ENCODE measurements at places on chromosomes 16 and 17.
A peak's percentile ranks its signal among the peaks of the same experiment; 100 is the strongest.

DNA sequence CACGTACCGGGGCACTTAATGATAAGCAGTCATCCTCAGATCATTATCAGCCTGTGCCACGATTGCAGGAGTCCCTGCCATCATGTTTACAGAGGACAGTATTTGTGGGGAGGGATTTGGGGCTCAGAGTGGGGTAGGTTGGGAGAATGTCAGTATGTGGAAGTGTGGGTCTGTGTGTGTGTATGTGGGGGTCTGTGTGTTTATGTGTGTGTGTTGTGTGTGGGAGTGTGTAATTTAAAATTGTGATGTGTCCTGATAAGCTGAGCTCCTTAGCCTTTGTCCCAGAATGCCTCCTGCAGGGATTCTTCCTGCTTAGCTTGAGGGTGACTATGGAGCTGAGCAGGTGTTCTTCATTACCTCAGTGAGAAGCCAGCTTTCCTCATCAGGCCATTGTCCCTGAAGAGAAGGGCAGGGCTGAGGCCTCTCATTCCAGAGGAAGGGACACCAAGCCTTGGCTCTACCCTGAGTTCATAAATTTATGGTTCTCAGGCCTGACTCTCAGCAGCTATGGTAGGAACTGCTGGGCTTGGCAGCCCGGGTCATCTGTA lies 13.5 kb upstream of the EFCAB13 start:
- no peak for DNase-seq

GRCh38 chr17:77359236-77359635 lies 218.5 kb downstream of the SEC14L1 start:
- DNase-seq: no peak

DNA sequence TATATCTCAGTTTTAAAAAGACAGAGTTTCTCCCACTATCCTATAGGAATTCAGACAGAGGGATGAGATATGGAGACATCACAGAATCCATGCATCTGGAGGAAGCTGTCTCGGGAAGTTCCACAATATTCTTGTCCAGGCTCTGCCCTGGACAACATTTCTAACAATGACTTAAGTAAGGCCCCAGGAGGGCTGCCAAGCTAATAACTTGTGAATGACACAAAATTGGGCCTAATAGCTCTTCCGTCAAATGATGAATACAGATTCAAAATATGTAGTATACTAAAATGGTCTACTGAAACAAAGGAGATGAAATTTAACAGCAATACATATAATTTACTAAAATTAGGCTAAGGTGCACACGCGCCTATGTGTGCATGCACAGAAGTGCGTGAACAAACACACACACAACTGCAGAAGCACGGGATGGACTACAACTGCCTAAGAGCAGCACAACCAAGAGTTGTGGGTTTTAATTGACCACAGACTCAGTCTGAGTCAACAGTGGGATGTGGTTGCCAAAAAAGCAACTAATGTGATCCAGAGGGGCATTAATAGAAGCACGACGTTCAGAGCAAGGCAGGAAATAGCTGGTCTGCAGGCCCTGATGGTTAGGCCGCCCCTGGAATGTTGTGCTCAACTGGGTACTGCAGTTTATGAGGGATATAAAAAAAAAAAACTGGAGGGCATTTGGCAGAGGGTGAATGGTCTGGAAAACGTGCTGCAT lies 26.3 kb upstream of the HS3ST2 start:
- peak; percentile 32 for DNase-seq

- DNase-seq: no peak
Measured at GRCh38 chr16:74051-74746, 1.8 kb upstream of the RHBDF1 start.

DNA sequence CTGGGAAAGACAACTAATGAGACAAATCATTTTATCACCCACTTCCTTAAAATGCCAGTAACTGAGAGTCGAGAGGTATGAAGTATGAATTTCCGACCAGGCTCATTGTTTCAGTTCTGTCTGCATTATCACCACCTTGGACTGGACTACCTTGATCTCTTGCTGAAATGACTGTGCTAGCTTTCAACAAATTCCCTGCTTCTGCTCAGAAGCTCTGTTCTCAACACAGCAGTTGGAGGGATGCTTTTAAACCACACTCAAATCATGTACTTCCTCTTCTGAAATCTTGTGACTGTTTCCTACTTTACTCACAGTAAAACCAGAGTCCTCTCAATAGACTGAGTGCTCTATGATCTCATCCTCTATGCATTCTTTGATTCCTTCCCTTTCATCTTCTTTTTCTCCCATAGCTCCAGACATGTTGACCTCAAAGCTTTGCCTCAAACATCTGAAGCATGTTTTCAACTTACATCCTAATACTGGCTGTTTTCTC lies 195.8 kb downstream of the KCNJ2 start:
- peak; percentile 75 for DNase-seq

DNA sequence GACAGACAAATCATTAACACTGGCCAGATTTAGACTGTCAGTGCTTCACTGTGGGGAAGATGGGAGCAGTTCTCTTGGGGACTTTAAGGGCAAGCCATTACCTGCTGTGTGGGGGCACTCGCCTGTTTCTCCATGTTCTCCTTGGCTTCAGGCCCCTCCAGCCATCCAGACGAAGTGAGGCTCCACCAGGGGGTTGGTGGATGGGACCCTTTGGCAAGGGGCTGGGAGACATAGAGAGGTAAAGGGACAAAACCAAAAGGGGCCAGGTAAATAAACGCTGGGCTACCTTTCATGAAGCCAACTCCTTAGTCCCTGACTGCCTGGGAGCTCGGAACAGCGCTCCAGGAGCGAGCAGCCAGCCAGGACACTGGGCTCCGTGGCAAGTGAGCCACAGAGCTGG lies 14.0 kb downstream of the TBX4 start:
- DNase-seq: no peak

- DNase-seq: no peak
Measured at GRCh38 chr17:40067710-40068109, 4.9 kb downstream of the THRA start.

- DNase-seq: no peak
Measured at GRCh38 chr17:79943347-79944241, 92.1 kb downstream of the TBC1D16 start.

GRCh38 chr17:37280841-37281240 lies 94.9 kb upstream of the C17orf78 start:
- DNase-seq: no peak

DNA sequence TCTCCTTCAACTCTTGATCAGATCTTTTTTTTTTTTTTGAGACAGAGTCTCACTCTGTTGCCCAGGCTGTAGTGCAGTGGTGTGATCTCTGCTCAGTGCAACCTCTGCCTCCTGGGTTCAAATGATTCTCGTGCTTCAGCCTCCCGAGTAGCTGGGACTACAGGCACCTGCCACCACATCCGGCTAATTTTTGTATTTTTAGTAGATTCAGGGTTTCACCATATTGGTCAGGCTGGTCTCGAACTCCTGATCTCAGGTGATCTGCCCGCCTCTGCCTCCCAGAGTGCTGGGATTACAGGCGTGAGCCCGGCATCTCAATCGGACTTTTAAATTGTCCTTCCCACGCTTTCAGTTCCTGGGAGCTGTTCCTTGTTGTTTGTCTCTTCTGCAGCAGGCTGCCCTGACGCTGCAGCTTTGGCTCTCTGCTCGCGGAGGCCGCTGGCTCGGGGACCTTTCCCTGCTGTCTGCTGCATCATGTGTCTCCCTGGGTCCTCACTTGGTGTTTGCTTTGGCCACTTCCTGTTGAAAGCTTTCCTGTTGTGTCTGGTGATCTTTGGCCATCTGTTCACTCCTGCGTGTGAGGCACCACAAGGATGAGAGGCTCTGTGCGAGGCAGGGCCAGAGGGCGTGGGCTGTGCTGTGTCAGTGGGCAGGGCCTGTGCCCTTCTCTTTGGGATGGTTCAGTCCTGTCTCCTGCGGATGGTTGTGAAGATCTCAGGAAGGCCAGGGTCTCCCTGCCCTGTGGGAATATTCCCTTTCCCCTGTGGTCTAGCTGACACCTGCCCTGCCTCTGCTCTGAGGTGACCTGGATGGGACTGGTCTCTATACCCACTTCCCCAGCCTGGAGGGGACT lies 18.4 kb upstream of the CAPN15 start:
- DNase-seq: no peak

DNA sequence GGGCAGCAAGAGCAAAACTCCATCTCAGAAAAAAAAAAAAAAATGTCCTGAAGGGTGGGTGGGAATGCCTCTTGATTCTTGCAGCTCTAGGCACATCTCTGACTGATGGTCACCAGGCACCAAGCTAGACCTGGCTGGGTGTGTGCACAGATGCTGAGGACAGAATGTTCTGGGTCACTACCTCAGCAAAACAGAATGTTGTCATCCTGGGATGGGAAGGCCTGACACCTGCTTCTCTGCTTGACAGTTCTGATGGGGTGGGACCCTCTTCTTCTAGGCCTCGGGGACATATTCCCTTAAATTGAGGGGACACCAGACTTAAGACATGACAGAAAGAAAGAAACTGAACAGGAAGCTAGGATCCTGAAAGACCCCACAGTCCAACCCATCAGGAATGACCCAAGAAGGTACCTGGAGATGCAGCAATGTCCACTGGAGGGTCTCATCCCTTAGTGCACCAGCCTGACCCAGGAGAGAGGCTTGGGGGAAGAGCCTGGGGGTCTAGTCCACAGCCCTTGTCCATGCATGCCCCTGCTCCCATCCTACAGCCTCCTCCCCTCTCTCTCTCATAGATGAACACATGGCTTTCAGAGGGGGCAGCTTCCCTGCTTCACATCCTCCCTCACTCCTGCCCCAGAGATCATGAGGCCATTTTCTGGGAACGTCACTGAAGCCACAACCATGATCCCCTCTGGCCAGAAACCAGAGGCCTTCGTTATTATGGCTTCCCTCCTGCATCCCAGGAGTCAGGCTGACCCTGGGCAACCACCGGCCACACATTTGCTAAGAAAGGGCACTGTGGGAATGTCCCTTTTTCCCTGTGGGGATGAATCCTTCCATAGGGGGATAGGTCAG lies 3.8 kb upstream of the STAT5B start:
- DNase-seq: no peak

DNA sequence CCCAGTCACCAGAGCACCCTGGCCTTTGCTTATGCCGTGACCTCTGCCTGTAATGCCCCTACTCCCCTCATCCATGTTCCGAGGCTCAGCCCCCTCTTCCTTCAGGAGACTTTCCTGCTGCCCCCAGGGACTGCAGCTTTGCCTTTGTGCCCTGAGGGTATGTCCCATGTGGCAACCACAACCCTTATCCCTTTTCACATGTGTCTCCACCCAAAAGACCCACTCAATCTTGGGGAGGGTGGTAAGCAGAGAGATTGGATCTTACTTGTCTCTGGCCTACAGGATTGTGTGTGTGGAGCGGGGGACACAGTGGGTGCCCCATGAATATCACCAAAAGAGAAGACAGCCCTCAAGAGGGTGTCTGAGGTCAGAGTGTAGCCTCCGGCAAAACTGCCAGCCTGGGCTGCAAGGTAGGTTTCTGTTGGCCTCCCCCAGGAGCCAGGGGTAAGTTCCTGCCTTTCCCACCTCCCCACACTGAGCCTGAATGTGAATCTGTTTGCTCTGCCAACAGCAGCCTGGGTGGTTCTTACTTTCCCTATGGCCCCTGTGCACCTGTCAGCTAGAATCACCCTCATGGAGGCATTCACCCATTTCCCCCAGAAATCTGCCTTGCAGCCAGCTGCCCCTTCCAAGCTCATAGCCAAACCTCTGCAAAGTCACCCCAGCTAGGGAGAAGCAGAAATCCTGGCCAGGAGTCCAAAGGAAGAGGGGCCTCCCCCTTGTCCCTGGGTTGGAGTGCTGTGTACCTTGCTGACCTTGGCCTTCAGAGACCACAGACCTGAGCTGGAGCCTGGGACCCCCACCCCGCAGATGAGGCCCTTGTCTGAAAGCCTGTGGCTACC lies 11.5 kb upstream of the C17orf113 start:
- DNase-seq: no peak

GRCh38 chr16:55277536-55277935 lies 46.5 kb upstream of the IRX6 start:
- no peak for DNase-seq

DNA sequence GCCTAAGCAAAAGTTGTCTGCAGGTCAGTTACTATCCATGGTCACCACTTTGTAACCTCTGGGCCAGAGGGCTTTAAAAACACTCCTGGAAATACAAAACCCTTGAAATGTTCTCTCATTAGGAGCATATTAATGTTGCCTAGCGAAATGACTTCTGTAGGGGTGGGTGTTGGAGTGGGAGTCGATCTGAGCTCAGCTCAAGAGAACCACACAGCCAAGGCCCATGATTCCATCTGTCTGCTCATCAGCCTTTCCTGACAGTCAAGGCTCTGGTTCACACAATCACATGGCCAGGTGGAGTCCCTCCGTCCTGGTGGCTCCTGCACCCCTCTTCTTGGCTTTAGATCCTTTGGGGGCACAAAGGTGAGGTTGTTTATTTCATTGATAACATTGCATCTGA lies 26.7 kb downstream of the RCVRN start:
- peak; percentile 19 for DNase-seq

DNA sequence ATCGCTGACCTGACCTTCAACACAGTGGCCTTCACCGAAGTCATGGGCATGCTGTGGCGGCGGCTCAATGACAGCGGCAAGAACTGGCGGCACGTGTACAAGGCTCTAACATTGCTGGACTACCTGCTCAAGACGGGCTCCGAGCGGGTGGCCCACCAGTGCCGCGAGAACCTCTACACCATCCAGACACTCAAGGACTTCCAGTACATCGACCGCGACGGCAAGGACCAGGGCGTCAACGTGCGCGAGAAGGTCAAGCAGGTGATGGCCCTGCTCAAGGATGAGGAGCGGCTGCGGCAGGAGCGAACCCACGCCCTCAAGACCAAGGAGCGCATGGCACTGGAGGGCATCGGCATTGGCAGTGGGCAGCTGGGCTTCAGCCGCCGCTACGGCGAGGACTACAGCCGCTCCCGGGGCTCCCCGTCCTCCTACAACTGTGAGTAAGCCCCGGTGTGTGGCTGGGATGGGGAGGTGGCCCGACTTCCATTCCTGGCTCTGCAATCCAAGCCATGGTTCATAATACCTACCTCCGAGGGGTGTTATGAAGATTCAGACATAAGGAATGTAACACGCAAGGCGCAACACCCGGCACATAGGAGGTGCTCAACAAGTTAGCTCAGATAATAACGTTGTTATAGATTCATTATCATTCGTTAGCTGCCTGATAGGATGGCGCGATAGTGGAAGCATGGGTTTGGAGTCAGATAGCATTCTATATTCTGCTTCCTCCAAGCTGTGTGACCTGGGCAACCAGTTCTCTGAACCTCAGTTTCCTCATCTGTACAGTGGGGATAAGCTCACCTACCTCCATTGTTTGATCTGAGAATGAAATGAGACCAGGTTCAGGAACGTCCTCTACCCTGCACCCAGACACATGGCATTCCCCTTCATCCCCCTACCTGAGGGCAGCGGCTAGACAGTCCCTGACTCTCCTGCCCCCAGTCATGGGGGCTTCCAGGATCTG lies 4.4 kb downstream of the EPN3 start:
- no peak for DNase-seq

GRCh38 chr17:5511401-5512225 lies 25.2 kb downstream of the MIS12 start:
- DNase-seq: no peak

- no peak for DNase-seq
Measured at GRCh38 chr16:66935314-66936011, at the start of gene CES2. CES2 (plus strand) TSS chr16:66935516; CDS start chr16:66935636, 120 bp downstream.
